ENCODE measurements at places on chromosomes 5 and 9.

DNA sequence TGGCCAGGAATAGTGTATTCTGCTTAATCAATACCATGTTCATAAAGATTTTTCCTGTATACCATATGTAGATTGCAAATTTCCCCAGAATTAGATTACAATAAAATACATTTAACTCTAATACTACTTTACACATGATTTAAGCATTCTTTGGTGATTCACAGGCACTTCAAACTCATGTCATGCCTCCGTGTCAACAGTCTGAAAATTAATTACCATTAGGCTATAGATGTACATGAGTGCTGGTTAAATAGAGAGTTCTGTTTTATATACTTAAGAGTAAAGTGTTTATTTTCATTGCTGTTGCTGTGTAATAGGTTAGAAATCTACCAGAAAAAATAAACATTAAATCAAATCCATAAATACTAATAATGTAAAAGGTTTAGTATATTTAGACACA is 159.8 kb downstream of the ZSWIM6 start:
- no peak for DNase-seq

DNA sequence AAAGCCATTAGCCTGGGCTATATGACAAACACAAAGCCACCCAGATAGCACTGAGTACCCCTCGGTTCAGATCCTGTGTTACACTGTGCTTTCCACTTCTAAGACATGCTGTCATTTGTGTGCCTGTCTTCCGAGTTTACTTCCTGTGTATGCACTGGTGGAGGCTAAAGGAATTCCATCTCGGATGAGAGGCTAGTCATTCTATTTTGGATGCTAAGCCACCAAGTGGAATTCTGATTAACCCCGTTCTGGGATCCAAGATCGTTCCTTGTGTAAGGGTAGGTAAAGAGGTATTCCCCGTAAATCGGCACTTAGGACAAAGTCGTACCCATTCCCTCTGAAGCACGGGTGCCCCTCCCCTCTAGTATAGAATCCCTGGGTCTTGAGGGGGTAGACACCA is 8.7 kb downstream of the PROP1 start:
- DNase-seq = no peak

DNA sequence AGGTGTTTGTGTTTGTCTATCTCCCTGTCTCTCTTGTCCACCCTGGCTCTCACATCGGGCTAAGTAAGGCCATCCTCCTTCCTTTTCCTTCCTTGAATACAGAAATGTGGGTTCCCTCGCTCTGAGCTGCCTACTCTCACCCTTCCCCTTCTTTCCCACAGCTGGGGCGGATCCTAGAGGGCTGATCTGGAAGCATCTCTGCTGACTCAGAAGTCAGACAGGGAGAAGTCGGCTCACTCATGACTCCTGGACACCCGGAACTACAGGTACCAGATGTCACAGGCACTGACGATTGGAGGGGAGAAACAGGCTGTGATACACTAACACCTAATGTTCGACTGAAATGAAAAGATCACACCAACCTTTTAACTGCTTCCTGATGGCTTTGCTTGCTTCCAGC is 41.3 kb downstream of the PTPN3 start:
- DNase-seq = no peak

GRCh38 chr9:5783982-5784381 is 48.9 kb downstream of the ERMP1 start:
- no peak for DNase-seq

DNA sequence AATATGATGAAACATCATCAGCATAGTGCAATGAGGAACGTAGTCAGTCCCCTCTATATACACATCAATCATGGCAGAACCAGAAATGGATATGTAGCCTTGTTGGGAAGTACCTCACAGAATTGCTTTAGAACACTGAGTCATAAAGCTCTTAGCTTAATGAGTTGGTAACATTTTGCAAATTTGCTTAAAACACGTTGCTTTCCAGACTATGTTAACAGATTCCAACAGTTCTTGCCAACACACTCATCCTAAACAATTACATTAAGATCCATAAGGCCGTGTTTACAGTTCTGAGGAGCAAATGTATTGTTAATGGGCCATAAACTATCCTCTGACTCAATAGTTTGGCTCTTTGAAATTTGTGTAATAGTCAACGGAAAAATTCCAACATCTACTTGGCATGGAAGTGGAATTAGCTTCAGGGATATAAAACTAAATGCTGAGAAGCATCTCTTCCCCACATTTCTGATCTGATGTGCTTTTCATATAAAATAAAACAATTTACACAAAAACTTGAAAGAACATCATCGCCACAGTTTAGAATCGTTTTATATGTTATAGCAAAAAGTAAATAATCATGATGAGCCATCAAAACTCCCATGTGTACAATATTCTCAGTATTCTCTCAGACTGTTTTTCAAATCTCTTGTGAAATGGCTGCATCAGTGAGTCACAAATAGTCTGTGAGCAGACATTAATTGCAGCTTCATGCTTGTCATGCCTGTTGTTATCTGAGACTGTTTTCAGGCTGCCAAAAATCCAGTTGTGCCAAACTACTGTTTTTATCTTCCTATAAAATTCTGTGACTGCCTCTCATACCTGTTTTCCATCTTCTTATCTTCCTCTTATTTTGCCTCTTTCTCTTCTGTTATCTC is 291.9 kb downstream of the COX7C start:
- DNase-seq = no peak

- no peak for DNase-seq
These were observed 64.3 kb downstream of the CPLANE1 start for GRCh38 chr5:37184748-37185364.

DNA sequence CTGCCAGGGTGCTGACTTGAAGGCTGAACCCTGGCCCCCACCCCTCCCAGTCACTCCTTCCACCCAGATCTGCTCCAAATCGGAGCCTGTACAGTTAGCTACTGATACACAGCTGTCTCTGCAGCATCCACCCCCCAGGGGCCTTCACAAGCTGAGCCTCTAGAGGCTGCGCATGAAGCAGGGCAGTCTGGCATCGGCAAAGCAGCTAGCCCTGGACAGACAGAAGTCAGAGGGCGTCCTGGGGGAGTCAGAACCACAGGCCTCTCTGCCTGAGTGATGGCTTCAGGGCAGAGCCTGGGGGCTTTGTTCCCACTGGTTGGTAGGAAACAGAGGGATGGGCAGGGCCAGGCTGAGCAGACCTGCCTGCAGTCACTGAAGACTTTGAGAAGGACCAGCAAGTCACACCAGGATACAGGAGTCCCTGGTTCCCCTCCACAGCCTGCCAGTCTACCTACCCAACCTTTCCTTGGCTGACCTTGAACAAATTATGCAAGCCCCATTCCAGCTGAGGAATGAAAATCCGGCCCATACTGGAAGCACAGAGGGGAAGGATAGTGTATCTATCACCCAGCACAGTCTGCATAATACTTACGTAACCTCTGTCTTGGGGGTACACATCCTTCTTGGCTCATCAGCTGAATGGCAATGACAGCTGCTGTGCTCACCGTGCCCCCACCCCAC is 8.8 kb downstream of the VDAC1 start:
- DNase-seq = no peak
